ENCODE measurements at places on chromosomes 4 and X. TPM values are rescaled to one million over a fixed set of nuclear protein-coding genes. Genes with fewer than 3 reads are reported as not detected.
A peak's percentile ranks its signal among the peaks of the same experiment; 100 is the strongest.

DNA sequence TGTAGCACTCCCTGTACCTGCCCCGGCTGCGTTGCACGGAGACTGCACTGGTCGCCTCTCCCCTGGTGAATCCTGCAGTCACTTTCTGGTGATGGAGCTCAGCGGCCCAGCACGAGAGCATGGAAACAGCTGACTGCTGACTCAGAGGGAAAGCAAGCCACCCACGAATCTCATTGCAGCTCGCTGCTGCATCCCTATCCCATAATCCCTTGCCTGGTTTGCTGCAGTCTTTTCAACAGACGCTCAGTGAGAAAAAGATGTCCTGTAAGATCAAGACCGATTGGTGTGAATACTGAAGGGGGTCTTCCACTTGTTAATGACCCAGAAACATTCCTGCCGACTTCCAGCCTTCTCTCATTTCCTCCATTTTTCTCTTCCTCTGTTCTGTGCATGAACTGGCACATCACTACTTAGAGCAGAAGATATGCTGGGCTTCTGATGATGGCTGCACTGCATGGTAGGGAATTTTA lies 52.9 kb downstream of the TRIM2 start:
- no peak for DNase-seq

STAP1 gene
- not detected for total RNA-seq

- no peak for DNase-seq
These were observed 23.8 kb downstream of the SSX1 start for GRCh38 chrX:48278958-48279357.

ALB gene
- not detected for total RNA-seq

GRPEL1 gene
- 52.7 TPM for total RNA-seq

GRCh38 chr4:98446499-98447375 lies 185.6 kb downstream of the RAP1GDS1 start:
- DNase-seq: peak; percentile 43

DNA sequence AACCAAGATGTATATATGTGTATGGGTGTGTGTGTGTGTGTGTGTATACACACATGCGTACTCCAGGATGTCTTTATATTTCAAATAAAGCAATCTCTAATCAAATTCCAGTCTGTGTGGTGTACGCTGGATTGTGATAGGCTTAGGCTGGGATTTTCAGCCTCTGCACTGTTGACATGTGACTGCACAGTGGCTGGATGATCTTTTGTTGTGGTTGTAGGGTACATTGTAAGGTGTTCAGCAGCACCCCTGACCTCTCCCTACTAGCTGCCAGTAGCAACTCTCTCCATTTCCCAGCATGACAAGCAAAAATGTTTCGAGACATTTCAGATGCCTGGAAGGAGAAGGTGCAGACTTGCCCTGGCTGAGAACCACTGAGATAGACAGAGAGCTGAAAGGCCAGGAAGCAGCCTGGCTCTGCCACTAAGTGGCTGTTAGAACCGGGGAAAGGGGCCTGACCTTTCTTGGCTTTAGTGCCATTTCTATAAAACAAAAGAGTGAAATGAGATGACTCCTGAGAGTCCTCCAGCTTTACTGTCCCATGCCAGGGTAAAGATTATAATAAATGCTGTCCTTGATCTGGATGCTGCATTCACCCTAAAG lies 10.5 kb downstream of the PGM2 start:
- no peak for DNase-seq

DNA sequence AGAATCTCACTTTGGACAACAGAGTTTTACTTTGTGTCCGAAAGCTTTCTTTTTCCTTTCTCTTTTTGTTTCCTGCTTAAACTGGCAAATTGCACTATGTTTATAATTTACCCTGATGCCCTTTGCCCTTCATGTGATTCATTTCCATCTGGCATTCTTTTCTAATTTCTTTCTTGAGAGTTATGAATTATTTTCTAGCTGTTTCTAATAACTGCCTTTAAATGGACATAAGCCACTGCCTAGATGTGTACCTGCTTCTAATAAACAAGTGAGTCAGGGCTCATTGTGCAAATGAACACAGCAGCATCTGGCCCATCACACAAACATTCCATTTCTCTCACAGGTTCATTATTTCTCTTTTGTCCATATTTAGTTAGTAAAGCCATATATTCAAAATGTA lies 242.3 kb upstream of the GPRIN3 start:
- DNase-seq: no peak

GRCh38 chrX:72644946-72645345 lies 69.2 kb downstream of the PHKA1 start:
- no peak for DNase-seq

GRCh38 chrX:110421500-110422455 lies 63.1 kb downstream of the RTL9 start:
- DNase-seq: no peak

CT45A10 gene
- total RNA-seq: not detected

GRCh38 chrX:31070057-31070468 lies 1.8 kb downstream of the FTHL17 start:
- no peak for DNase-seq

CYSLTR1 gene
- total RNA-seq: not detected

CRMP1 gene
- 1.8 TPM for total RNA-seq

NHS gene
- total RNA-seq: 9.0 TPM

DMP1 gene
- not detected for total RNA-seq

ZMAT1 gene
- total RNA-seq: 0.72 TPM

DNA sequence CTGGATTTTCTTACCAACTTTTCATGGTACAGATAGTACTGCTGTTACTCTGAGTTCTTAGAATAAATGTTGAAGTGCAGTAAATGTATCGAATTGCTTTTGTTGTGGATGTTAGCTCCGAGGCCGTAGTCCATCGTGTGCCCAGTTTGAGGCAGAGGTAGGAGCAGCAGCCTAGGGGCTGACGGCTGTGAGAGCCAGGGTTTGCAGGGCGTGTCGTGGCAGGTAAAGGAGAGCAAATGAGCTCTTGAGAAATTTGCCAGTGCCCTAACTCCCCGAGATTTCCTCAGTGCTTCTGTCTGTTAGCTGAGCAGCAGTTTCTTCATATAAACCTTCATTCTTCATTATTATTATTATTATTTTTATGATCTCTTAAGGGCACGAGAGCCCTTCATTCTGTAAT lies 21.6 kb downstream of the PRIMPOL start:
- no peak for DNase-seq

DNA sequence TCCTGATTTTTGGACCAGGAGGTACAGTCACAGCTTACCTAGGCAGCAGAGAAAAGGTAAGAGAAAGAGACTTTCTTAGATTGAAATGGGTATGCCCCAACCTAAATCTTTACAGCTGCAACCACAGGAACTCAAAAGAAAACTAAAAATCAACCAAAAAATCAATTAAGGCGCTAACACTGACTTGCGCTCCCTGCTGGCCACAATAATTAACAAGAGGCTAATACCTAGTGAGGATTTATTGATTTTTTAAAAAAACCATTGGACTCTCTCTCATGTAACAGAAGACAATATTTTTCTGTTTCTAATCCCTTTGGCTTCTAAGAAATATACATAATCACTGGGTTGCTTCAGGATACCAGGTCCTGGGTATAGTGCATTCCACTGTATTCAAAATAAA lies 153.9 kb upstream of the TENM3 start:
- no peak for DNase-seq

GRCh38 chr4:173528378-173529321 lies 1.4 kb downstream of the HAND2 start:
- no peak for DNase-seq

- no peak for DNase-seq
These were observed 57.8 kb downstream of the SPATA4 start for GRCh38 chr4:176137631-176138030.

GRCh38 chr4:152138451-152138850 lies 377.6 kb upstream of the GATB start:
- DNase-seq: no peak

- no peak for DNase-seq
These were observed 351.7 kb upstream of the NOCT start for GRCh38 chr4:138663883-138664282.

DNA sequence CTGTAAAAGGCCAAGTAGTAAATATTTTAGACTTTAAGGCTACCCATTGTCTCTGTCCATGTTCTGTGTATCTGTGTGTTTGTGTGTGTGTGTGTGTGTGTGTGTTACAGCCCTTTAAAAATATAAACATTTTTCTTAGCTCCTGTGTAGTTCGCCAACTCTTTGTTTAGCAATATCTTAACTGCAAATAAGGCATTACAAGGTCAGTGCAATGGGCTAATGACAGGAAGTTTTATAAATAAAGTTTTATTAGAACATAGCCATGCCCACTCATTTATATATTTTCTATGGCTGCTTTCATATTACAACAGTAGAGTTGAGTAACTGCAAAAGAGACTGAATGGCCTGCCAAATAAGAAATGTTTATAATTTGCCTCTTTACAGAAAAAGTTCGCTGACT lies 5.9 kb upstream of the SLC7A11 start:
- no peak for DNase-seq

DNA sequence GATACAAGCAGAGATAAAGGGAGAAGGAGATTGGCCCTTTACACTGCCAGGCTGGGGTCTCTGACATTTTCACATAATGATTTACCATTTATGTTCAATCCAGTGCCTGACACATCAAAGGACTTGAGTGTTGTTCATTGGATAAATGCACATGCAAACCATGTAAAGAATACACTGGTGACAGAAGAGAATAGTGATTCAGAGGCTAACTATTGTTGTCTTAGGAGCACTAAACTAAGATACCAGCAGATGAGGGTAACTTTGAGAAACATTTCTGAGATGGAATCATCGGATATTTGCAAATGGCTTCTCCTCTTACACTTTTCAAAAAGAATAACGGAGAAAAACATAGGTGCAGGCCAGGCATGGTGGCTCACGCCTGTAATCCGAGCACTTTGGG lies 67.3 kb upstream of the HHIP start:
- DNase-seq: no peak

RAB40AL gene
- total RNA-seq: not detected

DNA sequence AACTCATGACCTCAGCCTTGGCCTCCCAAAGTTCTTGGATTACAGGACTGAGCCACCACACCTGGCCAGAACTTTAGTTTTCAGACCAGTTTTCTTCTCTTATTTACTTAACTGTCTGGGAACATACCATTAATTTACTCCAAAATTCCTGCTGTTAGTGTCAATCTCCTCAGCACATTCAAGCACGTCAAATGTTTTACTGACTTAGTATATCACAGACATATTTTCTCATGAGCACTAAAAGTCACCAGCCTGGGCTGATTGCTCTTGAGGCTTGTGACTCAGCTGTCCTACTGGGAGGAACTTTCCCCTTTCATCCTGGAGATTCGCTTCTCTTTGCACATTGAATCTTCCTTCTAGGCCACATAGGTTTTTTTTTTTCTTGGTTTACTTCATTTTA lies 109.6 kb downstream of the PCDH18 start:
- no peak for DNase-seq

DNA sequence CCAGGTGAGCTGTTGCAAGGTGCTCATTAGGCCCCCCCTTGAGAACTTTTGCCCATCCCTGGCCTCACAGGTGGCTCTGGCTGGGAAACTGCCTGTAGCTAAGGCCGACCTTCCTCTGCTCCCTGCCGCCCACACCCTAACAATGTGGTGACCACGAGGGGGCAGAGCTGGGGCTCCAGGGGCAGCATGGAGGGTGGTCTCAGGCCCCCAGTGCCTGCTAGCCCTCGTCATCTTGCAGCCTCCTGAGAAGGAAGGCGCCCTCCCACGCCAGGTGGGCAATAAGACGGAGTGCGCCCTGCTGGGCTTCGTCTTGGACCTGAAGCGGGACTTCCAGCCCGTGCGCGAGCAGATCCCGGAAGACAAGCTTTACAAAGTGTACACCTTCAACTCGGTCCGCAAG lies 32.4 kb downstream of the ATP2B3 start:
- DNase-seq: no peak

SHROOM3 gene
- 109 TPM for total RNA-seq

TACR3 gene
- total RNA-seq: not detected

DNA sequence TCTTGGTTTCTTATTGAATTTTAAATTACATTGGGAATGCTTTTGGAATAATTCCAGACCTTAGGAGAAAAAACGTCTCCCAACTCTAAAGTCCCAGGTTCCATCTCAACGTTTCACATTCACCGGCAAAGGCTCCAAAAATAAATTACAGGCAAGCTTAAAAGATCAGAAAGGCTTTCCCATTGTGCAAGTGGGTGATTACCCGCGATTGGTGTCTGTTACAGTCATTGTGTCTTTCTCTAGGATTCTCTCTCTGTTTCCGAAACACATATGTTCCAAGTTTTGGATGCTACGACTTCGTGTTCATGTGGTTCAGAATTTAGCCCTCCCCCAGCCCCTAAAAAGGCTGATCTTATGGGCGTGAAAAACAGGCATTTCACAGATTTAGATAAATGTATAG lies 41.8 kb downstream of the PALLD start:
- no peak for DNase-seq

DNA sequence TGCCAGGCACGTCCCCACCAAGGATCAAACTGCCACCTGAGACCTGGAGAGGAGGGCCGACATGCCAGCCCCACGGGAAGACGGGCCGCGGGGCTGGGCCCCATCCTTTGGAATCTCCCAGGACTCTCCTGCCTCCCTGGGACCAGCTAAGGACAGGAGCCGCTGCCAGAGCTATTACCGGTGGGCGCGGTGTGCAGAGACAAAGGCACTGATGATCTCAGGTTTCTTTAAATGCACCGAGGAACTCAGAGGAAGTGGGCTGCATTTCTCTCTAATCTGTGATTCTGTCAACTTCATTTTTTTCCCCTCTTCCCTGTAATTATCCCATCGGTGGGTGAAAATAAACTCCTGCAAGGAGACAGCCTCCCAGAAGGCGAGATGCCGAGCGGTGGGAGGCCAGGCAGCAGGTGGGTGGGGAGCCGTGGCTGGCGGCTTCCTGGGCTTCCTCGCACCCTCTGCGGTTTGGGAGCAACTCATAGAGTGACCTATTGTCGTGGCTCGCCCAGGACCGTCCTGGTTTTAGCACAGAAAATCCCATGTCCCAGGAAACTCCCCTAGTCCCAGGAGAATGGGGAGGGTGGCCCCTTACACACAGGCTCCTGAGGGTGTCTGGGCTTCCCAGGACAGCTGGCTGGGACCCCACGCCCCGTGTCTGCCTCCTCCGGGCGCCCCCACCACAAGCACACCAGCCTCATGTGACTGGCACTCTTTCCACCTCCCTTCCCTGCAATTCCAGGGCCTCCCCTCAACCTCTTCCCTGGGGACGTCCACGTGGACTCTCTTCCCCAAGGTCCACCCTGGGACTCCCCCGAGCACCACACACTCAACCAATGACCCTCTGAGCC lies 62.3 kb upstream of the ADRA2C start:
- no peak for DNase-seq

DNA sequence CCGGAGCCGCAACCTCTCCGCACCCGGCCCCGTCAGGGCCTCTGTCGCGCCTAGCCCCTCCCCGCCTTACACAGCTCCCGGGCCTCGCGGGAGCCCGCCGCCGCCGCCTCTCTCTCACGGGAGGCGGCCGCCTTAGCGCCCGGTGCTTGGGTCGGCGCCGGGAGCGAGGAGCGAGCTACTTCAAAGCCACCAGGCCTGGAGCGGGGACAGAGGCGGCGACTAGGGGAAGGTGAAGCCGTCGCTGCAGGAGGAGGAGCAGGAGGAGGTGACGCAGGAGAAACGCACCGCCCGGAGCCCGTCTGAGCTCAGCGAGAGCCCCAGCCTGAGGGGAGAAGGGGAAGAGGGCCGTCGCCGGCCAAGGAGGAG lies 250 bp downstream of the USP9X start:
- DNase-seq: no peak

PPARGC1A gene
- total RNA-seq: 1.4 TPM

Measured in epithelial cell of proximal tubule (primary cell).